ENCODE measurements at places on chromosomes 5 and 9. TPM values are rescaled to one million over a fixed set of nuclear protein-coding genes. Genes with fewer than 3 reads are reported as not detected.

DNA sequence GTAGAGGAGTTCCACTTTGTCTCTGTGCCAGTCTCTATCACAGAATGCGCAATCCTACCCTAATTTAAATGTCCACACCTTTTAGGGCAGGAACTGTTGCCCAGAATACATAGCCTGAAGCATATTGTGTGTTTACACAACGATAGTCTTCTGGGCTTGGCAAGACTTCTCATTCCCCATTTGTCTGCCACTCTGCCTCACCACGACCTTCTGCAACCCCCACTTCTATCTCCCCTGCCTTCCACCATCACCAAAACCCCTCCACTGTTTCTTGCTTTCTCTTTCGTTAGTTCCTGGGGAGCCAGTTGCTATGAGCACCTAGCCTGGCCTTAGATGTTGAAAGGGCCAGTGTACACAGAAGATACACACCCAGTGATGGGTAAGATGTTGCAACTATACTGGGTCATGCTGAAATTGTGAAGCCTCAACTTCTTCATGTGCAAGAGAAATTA is 883 bp upstream of the RNF145 start:
- no peak for DNase-seq

HBEGF gene
- total RNA-seq, result 30.9 TPM

ATP6V0E1 gene
- total RNA-seq, result 41.9 TPM

GRCh38 chr9:8095672-8096086 is 296.1 kb upstream of the DMAC1 start:
- no peak for DNase-seq

DNA sequence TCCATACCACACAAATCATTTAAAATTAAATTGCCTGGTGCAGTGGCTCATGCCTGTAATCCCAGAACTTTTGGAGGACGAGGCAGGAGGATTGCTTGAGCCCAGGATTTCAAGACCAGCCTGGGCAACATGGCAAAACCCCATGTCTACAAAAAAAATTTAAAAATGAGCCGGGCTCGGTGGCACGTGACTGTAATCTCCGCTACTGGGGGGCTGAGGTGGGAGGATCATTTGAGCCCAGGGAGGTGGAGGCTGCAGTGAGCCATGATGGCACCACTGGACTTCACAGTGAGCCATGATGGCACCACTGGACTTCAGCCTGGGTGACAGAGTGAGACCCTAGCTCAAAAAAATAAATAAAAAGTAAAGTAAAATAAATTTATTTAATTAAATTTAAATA is 40.9 kb downstream of the LYRM7 start:
- DNase-seq, result peak; percentile 28

GRCh38 chr9:106829666-106830408 is 33.1 kb upstream of the ZNF462 start:
- DNase-seq, result no peak

DNA sequence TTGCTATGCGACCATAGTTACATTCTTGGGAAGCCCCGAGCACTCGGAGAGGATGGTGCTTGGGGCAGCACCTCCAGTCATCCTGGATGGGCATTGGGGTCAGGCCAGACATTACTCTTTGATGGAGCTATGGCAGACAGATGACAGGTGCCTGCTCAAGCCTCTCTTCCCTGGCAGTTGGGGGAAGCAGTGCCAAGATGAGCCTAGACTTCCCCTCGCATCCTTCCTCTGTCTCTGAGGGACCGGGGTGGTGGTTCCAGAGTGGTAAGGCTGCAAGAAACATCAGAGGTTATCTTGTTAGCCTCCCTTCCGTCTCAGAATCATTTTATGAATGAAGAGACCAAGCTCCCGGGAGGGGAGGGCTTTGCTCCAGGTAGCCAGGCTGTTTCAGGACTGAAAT is 2.8 kb upstream of the HMCN2 start:
- DNase-seq, result no peak

NFIB gene
- total RNA-seq, result 24.5 TPM

- DNase-seq, result no peak
These were observed 23.3 kb downstream of the MCTP1 start for GRCh38 chr5:95261437-95262175.

DNA sequence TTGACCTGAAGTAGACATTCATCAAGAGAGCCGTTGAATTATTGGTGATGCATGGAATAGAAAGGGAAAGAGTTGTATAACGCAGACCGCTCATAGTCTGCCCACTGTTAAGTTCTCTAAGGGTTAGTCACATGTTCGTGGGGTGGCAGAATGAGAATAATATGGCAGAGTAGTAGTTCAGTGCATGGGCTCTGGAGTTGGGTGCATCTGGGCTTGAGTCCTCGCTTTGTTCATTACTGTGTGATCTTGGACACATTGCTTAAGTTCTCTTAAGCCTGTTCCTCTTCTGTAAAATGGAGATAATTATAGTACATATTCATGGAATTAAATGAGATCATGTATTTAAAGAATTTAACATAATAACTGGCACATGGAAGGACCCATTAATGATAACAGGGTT is 23.6 kb downstream of the TNPO1 start:
- no peak for DNase-seq

GRCh38 chr5:148459669-148460068 is 75.9 kb downstream of the FBXO38 start:
- DNase-seq, result no peak

- no peak for DNase-seq
These were observed 6.4 kb upstream of the AGPAT2 start for GRCh38 chr9:136693490-136694162.

FAM221B gene
- total RNA-seq, result not detected

- no peak for DNase-seq
These were observed 170.4 kb upstream of the TBCA start for GRCh38 chr5:77946381-77947040.

- peak; percentile 77 for DNase-seq
These were observed 118.0 kb downstream of the PRKACG start for GRCh38 chr9:68895741-68896478.

DNA sequence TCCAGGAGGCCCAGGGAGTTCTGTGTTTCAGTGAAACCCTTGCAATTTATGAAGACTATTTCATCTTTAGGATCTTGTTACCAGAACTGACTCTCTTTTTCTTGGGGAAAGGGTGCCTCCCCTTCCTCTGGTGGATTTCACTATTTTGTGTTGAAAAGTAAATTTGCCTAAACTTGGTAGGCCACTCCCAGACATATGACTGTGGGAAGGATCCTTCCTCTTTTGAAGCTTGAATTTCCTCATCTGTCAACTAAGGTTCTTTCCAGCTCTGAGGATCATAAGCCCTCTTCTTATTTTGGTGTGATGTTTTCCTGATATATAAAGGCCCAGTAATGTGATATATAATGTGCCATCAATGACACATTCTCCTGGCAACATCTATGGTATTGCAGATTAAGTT is 59.1 kb upstream of the ZFAND5 start:
- DNase-seq, result no peak

ROR2 gene
- total RNA-seq, result 0.17 TPM

FSTL4 gene
- total RNA-seq, result not detected

CCL27 gene
- 0.68 TPM for total RNA-seq

DNA sequence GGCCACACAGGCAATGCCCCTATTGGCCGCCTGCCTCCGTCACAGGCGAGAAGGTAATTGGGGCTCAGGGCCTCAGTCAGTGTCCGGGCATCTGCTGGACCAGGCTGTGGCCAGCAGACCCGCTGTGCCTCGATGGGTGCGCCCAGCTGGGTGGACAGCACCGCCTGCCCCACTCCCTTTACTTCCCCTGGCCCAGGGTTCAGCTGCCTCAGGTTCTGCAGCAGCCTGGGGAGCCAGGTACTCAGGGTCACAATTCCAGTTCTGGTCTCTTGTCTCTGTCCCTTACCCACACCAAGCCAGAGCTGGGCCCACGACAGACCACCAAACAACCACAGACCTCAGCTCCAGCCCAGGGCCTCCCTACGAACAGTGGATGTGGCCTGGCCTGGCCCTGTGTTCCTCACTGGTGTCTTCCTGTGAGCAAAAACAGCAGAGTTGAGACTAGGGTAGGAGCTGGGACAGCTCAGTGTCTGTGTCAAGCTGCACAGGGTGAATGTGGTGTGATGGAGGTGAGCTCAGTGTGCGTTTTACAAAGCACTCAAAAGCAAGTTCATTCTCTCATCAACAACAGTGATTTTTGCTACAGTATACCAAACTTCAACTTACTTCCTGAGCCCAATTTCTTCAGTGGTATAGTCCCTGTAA is 33.4 kb upstream of the SUSD3 start:
- no peak for DNase-seq

DNA sequence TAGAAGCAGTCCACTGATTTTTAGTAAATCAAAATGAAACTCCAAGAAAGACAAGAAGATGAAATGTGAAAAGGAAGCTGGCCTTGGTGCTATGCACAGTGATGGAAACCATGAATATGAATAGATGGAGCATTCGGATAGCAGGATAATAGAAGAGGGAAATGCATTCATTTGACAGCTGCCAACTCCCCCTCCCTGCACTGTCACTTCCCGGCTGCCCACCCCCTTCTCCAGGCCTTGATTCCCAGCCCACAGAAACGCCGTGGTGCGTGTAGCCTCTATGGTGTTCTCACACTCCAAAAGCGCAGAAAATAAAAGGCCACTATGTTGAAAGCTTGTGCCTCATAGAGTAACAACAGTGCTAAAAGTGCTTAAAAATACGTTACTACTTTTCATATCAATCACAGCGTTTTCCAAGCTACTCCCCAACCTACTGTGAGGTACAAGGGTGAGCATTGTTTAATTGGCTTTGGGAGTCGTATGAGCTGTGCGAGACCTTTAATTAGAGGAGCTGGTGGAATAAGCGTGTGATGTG is 26.1 kb upstream of the IFNK start:
- no peak for DNase-seq

DNA sequence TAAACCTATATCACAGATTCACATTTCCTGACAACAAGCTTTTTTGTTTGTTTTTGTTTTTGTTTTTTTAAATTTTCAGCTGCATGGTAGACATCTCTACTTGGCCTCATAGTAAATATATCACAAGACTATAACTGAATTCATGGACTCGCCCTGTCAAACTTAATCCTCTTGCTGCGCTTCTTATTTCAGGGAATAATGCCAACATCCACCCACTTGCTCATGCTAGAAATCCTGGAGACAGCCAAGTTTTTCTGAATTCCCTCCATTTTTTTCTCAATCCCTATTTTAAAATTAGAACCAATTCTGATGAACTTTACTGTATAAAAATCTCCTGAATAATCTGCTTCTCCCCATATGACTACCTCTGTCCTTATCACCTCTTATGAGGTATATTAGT is 283.6 kb upstream of the RPS23 start:
- DNase-seq, result no peak

- DNase-seq, result peak; percentile 53
These were observed 20.3 kb downstream of the LPCAT1 start for GRCh38 chr5:1503241-1504068.

- DNase-seq, result no peak
These were observed 86.5 kb downstream of the KLHL3 start for GRCh38 chr5:137649228-137649935.

AQP7 gene
- total RNA-seq, result 2.2 TPM

DNA sequence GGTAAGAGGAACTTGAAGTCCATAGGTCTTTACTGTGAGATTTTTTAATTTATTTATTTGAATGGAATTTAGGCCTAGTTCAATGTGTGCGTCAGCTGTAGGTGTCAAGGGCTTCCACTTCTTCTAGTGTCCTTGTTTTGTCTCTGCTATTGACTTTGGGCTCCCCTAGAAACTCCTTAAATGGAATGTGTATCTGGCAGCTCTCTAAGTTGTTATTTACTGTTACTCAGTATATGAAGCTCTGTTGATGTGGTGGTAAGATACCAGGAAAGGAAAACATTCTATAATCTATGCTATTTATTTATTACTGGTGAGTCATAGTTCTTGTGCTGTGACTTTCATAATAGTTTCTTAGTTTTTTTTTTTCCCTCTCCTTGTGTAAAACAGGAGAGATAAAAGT is 97.1 kb downstream of the GABRA1 start:
- no peak for DNase-seq

GRCh38 chr5:103414604-103415003 is 148.0 kb downstream of the NUDT12 start:
- DNase-seq, result no peak

BRINP1 gene
- total RNA-seq, result not detected

C5 gene
- total RNA-seq, result 10.2 TPM

MBLAC2 gene
- 17.3 TPM for total RNA-seq

DNA sequence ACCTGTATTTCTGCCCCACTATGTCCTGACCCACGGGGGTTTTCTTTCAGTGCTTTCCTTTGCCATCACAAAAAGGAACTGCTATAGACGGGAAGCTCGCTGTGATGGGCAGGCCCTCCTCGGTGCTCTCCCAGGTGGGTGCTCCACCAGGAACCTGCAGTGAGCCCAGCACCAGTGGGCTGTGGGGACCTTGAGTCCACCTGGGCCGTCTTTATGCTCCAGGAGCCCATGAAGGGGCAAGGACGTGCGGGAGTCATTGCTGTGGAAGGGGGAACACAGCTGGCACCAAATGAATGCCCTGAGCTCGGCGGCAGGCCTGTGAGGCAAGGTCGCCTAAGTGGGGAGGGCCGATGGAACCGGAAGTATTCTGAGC is 36.7 kb upstream of the SLC6A3 start:
- no peak for DNase-seq

GRCh38 chr9:134332266-134332665 is 6.0 kb downstream of the RXRA start:
- no peak for DNase-seq

DNA sequence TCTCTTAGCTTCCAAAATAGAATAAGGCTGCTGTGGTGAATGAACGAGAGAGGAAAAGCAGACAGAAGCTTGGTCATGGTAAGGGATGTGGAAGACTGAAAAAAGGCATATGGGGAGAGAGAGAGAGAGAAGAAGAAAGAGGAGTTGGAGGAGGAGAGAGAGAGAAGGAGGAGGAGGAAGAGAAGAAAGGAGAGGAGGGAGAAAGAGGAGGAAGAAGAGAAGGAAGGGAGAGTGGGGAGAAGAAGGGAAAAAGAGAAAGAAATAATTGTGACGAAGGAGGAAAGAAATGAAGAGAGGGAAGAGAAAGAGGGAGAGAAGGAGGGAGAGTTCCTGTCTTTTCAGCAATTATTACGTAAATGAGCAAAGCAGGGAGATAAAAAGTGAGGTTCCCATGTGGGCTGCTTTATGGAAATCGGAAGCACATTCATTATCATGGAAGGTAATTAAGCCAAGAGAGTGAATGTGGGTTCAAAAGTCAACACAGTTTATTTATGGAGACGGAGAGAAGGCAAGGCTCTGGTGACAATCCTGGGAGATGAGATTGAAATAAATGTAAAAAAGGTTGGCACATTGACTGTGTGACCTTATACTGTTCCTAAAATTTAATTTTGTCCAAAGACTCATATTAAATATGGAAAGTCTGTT is 611.2 kb downstream of the KIF4B start:
- no peak for DNase-seq

Measured in OCI-LY7 (cell line).